Colonic mucosa (tissue), 4 donors: ENCODE measurements at places on chromosomes 7 and 10.

- H3K4me1 ChIP-seq = no peaks in the 10 kb centered on the region
- H3K36me3 ChIP-seq = no peaks in the 10 kb centered on the region
- no peak overlapping the region for H3K4me3 ChIP-seq
- peak; percentile 16 for DNase-seq
- no peak overlapping the region for H3K27ac ChIP-seq
- H3K27me3 ChIP-seq = no peaks in the 10 kb centered on the region
These were observed 282.8 kb downstream of the RPS24 start for GRCh38 chr10:78316451-78316931.

DNA sequence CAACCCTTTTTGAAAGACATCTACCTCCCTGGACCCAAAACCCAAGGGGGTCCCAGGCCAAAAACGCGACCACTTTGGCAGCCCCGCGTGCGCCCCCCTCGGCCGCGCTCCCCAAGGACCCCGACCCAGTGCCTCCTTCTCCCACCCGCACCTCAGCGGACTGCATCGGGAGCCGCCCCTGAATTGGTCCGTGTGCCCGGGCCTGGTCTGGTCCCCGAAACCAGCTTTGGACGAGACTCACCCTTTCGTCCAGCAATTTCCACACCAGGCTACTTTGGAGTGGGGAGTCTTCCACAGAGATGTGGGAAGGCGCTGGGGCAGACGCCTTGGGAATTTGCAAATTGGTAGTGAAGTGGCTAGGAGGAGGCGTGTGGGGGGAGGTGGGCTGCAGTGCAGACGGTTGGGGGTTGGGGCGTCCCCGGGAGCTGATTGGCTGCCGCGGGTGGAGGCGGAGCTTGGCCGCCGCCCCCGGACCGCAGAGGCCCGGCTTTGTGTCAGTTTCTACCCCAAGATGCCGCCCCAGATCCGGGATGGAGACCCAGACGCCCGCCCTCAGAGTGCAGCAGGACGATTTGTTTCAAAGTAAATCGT, 16.9 kb downstream of the TCAF1 start:
- peak overlapping the region; percentile 26 for H3K4me3 ChIP-seq
- H3K36me3 ChIP-seq = no peaks in the 10 kb centered on the region
- no peak overlapping the region for H3K27ac ChIP-seq
- DNase-seq = peak; percentile 44
- H3K27me3 ChIP-seq = no peaks in the 10 kb centered on the region

DNA sequence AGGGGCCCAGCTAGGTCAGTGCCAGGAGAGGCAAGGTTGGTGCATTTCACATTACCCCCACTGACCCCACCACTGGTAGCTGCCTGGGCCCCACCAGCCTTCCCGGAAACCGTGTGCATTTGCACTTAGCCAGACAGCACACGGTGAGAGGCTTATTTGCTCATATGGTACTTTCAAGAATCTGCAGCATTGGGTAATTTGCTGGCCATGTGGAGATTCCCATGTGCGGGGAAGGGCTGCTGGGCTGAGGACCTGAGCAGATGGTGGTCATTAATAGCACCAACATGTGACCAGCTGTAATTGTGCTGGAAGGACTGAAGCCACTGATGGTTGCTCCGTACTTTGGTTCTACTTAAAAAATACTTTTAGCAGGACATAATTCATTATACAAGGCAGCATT, 323.8 kb downstream of the DPP6 start:
- DNase-seq = no peak
- H3K36me3 ChIP-seq = no peaks in the 10 kb centered on the region
- no peaks in the 10 kb centered on the region for H3K27me3 ChIP-seq
- no peak overlapping the region for H3K4me3 ChIP-seq
- no peaks in the 10 kb centered on the region for H3K4me1 ChIP-seq
- no peak overlapping the region for H3K27ac ChIP-seq

DNA sequence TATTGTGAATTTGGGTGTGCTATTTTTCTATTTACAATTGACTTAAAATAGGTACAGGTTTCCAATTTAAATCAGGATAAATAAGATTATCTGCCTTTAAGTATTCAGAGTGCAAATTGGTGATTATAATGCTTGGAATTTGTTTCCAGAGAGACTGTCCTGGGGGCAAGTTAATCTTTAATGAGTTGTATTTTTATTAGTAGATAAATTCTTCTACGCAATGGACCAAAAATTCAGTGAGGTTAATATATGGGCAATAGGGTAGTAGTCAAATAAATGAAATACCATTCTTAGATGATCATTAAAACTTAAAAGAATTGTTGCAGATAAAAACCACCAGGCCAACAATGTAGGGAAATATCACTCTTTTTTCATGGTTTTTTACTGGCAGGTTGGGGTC, 3.4 kb downstream of the BICC1 start:
- H3K27ac ChIP-seq = no peak overlapping the region
- H3K4me1 ChIP-seq = no peaks in the 10 kb centered on the region
- no peak overlapping the region for H3K4me3 ChIP-seq
- DNase-seq = no peak
- H3K27me3 ChIP-seq = no peaks in the 10 kb centered on the region
- no peaks in the 10 kb centered on the region for H3K36me3 ChIP-seq

DNA sequence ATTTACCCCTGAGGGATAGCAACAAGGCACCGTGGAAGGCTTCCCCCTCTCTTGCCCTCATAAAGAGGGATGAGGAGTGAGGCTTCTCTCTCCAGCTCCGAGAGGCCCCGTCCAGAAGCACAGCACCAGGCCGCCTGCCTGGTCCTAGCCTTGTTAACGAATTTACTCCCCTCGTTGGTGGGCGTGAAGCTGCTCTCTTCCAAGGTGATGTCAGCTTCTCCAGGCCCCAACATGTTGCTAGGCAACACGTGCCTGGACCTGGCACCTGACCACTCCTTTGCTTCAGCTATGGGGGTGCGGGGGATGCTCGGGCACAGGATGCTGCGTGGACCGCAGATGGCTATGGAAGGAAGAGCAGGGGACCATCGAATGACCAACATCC, 135.2 kb upstream of the MGMT start:
- H3K27me3 ChIP-seq = no peaks in the 10 kb centered on the region
- no peak for DNase-seq
- no peaks in the 10 kb centered on the region for H3K36me3 ChIP-seq
- H3K4me3 ChIP-seq = no peak overlapping the region

DNA sequence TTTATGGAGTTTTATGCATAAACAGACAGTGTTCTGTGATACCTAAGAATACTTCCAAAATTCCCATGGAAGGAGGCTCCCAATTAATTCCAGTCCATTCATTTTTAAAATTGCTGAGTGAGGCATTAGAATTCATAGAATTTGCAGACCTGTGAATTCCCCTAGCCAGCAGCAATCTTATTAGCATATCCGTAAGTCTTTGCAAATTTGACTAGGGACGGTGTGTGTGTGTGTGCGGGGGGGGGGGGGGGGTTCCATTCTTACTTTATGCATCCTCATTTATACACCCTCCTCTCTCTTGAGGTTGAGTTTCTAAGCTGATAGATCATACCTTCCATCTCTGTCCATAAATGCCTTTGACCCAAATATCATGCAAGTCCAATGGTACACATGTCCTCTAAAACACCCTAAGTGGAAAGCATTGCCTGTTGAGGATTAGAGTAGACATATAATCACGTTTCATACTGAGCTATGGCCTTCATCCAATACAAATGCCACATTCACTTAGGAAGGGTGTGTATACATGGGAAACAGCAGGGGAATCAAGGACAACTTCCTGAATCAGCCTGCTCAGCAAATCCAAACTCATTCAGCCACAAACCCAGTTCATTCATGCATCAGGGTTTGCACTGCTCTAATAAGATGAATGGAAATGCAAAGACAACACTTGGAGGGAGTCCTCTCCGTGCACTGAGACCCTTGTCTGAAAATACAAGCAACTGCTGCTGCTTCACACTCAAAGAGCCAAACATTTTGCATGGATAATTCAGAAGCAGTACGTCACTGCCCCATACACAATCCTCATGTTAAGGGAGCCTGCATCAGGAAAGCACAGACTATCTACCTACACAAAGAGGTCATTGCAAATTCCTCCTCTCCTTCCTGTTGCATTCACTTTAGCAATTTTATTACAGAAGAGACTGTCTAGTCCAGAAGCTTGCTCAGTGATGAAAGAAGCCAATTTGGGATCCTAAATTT, 350.8 kb downstream of the KCNMA1 start:
- no peak for DNase-seq
- H3K27me3 ChIP-seq = no peaks in the 10 kb centered on the region
- no peak overlapping the region for H3K4me3 ChIP-seq
- no peaks in the 10 kb centered on the region for H3K36me3 ChIP-seq

GRCh38 chr7:94266238-94266644, 128.5 kb upstream of the COL1A2 start:
- peak; percentile 19 for DNase-seq
- H3K4me1 ChIP-seq = no peaks in the 10 kb centered on the region
- no peaks in the 10 kb centered on the region for H3K36me3 ChIP-seq
- no peak overlapping the region for H3K27ac ChIP-seq

DNA sequence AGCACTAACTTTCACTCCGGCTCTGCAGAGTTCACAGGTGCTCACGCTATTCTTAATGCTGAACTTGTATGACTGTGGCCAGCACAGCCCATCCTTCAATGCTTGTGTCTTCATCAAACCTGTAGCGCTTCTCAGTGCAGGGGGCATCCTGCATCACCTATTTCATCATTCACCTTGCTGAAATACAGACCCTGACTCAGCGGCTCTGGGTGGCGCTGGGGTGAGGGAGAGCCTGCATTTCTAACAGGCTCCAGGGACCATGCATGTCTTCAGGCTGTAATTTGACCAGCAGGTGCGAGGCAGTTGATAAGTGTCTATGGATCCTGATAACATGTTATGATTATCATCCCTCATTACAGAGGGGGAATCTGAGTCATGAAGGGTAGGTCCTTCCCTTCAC, 89.3 kb downstream of the VOPP1 start:
- no peak overlapping the region for H3K4me3 ChIP-seq
- H3K4me1 ChIP-seq = no peaks in the 10 kb centered on the region
- DNase-seq = no peak

GRCh38 chr10:119502209-119502608, 40.3 kb downstream of the RGS10 start:
- H3K4me1 ChIP-seq = no peaks in the 10 kb centered on the region
- no peak overlapping the region for H3K27ac ChIP-seq
- DNase-seq = no peak

- H3K27me3 ChIP-seq = no peaks in the 10 kb centered on the region
- no peak overlapping the region for H3K4me3 ChIP-seq
These were observed 440.0 kb downstream of the ANKRD7 start for GRCh38 chr7:118664498-118664897.

GRCh38 chr7:6256677-6257535, 15.5 kb downstream of the CYTH3 start:
- DNase-seq = peak; percentile 32
- no peak overlapping the region for H3K27ac ChIP-seq
- no peaks in the 10 kb centered on the region for H3K27me3 ChIP-seq
- H3K4me3 ChIP-seq = no peak overlapping the region
- H3K4me1 ChIP-seq = no peaks in the 10 kb centered on the region
- H3K36me3 ChIP-seq = no peaks in the 10 kb centered on the region

DNA sequence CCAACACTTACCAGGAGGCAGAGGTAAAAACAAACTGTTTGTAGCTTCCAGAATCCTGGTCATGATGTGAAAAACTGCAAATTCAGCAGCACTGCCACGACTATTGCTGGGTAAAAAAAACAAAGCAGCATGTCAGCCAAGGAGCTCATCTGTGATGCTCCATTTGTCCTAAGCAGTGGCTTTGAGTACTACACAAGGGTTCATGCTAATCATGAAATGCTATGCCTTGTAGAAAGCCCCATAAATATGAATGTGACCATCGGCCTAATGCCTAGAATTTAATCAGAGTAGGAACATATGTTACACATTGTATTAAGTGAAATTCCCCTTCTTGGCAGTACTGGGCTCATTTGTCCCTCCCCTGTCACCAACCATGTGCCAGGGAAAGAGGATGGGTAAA, 95.4 kb downstream of the GSAP start:
- no peak for DNase-seq
- no peak overlapping the region for H3K27ac ChIP-seq
- H3K36me3 ChIP-seq = no peaks in the 10 kb centered on the region
- no peaks in the 10 kb centered on the region for H3K4me1 ChIP-seq

DNA sequence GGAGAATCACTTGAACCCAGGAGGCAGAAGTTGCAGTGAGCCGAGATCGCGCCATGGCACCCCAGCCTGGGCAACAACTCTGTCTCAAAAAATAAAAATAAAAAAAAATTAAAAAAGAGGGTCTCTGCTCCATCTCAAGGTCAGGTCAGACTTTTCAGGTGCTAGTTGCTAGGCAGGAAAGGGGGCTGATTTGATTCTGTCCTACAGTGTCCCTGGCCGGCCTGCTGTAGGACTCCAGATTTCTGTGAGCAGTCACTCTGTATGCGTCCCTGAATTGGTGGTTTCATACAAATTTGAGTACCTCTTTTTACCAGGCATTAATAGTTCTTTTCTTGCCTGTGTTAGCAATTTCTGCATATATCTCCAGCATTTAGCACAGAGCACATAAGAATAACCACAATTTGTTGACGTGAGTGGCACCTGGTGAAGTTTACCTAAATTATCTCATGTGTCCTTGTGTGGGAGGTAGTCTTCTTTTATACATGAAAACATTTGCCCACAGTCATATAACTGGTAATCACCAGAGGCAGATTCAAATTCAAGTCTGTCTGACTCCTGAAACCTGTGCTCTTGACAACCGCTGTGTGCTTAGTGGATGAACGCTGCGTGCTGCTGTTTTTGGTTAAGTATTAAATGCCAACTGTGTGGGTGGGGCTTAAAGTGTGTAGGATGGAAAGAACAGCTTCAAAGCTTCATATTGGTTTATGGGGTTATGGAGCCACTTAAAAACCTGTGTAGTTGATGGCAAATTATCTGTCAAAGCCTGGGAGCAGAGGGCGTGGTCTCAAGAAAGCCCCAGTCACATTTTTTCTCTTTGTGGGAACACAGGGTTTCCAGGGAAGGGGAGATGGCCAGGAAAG, 3.2 kb upstream of the ZNF775 start:
- H3K36me3 ChIP-seq = no peaks in the 10 kb centered on the region
- peak overlapping the region; percentile 97 for H3K27ac ChIP-seq

- no peaks in the 10 kb centered on the region for H3K27me3 ChIP-seq
- no peaks in the 10 kb centered on the region for H3K4me1 ChIP-seq
- H3K36me3 ChIP-seq = no peaks in the 10 kb centered on the region
These were observed 11.7 kb downstream of the ANK3 start for GRCh38 chr10:60377955-60378354.

GRCh38 chr7:79909176-79909575, 225.5 kb upstream of the GNAI1 start:
- H3K27ac ChIP-seq = no peak overlapping the region
- no peaks in the 10 kb centered on the region for H3K27me3 ChIP-seq
- DNase-seq = no peak
- no peaks in the 10 kb centered on the region for H3K36me3 ChIP-seq

DNA sequence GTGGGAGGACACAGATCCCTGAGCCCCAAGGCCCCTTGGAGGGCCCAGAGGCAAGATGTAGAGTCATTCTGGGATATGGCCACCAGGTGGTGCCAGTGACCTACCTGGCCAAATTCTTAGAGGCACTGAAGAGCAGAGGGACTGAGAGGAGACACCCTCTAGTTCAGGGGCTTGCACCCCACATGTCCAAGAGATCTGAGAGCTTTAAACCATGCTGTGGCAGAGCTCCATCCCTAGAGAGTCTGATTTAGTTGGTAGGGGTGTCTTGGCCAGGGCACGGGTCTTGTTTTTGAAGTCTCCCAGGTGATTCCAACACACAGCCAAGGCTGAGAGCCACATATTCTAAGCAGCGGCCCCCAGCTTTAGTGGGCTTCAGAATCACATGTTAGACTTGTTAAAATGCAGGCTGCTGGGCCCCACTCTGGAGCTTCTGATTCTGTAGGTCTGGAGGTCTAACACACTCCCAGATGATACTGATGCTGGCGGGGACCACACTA, 52.5 kb downstream of the PRF1 start:
- H3K27me3 ChIP-seq = no peaks in the 10 kb centered on the region
- H3K27ac ChIP-seq = no peak overlapping the region
- no peaks in the 10 kb centered on the region for H3K4me1 ChIP-seq
- H3K4me3 ChIP-seq = no peak overlapping the region
